ENCODE measurements at places on chromosomes 5 and 9.
A peak's percentile ranks its signal among the peaks of the same experiment; 100 is the strongest.

GRCh38 chr5:138068742-138069600, 14.9 kb upstream of the WNT8A start:
- DNase-seq: peak; percentile 94

GRCh38 chr9:78863531-78863930, 566.6 kb downstream of the PSAT1 start:
- no peak for DNase-seq

DNA sequence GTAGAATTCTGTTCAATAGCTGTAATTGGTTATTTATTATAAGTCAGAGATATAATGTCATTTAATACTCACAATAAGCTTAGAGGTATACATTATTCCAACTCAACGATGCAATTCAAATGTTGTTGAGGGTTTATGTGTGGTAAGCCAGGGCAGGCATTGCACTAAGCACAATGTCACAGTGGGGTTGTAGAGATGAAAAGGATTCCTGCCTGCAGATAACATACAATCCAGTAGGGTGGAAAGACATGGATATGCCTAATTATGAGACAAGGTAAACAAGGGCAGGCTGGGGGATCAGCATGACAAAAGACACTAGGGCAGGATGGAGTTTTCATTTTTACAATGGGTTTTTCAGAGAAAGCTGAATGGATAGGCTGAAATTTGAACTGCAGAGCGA, 98.7 kb upstream of the PALM2AKAP2 start:
- DNase-seq: no peak

GRCh38 chr9:115296831-115297565, 179.0 kb upstream of the TNC start:
- no peak for DNase-seq

DNA sequence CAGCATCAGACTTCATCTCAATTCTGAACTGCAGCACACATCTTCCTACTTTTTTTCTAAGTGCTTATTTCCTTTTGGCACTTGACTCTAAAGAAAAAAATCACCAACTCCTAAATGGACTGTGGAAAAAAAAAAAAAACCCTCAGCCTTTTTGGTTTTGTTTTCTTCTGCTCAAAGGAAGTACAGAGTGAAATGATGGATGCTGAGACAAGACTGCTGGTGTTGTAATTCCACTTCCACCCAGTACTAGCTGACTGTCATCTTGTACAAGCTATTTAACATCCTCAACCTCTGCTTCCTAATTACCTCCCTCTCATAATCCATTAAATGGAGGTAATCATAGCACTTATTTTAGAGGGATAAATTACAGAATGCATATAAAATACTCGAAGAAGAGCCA, 171.5 kb upstream of the GNA14 start:
- DNase-seq: no peak

DNA sequence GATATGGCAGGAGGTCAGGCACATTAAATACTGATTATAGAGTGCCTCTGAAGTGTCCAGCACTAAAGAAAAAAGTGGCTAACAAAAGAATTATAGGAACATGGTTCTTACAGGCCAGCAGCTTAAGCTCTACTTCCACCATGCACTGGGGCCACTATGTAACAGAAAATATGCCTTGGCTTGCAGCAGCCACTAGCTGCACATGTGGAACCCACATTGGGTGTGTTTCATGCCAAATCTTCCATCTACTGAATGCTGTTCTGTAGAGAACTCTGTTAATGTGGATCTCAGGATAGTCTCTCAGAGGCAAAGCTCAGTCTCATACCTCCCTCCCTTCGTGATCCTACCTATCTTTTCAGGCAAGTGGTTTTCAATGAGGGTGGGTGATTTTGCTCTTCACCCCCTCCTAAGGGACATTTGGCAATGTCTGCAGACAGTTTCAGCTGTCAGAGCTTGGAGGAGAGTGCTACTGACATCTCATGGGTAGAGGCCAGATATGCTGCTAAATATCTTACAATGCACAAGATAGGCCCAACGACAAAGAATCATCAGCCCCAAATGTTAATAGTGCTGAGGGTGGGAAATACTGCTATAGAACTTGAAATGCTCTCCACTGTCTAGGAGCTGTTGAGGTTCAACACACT, 218.9 kb downstream of the TARS1 start:
- no peak for DNase-seq

- no peak for DNase-seq
These were observed 55.4 kb downstream of the LHX2 start for GRCh38 chr9:124066783-124067577.

- no peak for DNase-seq
These were observed 2.1 kb upstream of the OGN start for GRCh38 chr9:92406477-92406876.

DNA sequence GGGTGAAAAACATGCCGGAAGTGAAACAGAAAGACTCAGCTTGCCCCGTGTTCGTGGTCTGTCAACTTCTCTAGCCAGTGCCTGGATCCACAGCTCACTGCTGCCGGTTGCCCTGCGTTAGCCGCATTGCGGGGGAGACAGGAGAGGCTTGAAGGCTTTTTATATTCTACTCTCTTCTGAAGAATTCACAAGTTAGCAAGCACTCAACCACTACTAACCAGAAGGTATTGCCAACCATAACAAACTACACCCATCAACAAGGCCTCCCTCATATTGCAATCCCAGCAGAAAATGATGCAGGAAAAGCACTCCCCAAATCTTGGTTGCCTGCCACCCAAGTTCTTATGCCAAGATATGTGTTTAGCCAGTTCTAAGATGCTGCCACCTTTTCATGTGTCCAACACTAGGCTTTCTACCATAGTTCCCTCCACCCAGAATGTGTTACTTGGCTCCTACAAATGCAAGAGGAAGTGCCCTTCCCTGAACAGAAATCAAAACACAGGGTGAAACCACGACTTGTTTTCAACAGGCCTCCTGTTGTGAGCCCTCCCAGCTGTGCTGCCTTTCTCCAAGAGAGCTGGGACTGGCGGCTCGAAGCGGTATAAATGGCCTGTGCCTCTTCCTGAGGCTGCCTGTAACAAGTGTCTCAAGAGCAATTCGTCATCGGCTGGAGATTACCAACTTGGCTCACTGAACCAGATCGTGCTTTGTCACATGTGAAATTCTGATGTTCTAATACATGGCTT, 129.0 kb downstream of the SNX18 start:
- peak; percentile 94 for DNase-seq

GRCh38 chr9:22582221-22582620, 135.6 kb downstream of the DMRTA1 start:
- DNase-seq: no peak

DNA sequence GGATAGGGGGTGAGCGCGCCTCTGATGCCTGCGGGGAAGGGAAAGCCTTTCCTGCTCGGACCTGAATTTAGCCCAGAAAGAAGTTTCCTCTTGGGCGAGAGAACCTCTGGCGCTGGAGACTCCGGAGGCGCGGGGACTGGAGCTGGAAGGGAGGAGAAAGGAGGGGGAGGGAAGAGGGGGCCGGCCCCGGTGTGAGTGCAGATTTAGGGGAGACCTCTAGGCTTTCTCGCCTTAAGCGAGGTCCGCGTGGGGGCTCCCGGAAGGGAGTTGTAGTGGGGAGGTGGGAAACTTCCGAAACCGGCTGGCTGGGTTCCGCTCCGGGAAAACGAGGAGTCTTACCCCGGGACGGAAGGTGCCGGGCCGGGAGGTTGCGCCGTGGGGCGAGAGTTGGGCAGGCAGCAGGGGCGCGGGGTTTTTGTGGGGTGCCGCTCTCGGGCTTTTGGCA, 1.3 kb downstream of the PCSK5 start:
- no peak for DNase-seq

DNA sequence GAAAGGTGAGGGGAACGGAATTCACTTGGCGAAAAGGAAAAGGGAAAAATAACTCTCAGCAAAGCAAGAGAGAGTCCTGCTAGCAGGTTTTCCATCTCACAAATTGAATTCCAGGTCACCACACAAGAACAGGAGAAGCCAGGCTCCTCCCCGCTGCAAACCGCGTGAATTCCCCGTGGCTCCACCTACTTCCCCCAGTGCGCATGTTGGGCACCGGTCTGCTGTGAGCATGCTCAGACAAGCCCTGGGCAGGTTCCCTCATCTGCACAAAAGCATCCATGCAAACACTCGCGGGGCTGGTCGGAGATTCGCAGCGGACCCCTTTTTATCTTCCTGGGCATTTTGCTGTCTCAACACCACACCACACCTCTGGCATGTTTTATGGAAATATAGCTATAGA, 58.5 kb upstream of the S1PR3 start:
- DNase-seq: peak; percentile 72

GRCh38 chr9:129880654-129881546, 45.6 kb downstream of the USP20 start:
- no peak for DNase-seq

GRCh38 chr5:12876541-12877298, 972.5 kb upstream of the CTNND2 start:
- DNase-seq: no peak

DNA sequence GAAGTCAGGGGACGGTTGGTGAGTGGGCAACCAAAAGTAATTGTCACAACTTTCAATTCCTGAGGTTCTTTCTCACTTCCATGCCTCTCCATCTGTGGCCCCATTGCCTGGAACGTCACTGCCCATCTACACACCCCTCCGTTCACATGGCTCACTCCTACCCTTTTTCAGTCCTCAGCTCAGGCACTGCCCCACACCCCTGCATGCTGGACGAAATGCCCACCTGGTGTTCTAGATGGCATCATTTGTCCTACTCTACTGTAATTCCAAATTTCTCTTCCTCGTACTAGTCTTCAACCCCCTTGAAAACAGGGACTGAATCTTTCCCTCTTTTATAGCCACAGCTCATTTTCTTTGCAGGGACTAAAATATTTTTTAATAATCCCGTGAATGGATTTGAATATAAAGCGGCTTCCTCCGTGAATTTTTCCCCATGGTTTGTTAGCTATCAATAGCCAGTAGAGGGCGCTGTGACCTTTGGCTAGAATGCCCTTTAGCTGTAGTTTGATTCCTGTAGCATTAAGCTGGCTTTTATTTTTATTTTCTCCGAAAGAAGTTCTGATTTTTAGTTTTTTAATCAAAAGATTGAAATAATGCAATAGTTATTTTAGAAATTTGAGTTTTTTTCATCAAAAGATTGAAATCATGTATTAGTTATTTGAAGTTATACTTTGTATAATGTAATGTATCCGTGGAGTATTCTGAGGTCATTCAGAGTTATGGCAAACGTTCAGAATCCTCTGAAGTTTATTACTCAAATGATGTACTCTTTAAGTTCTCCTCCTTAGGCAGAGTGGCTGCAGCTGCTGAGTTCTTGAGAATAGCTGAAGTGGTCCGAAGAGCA, 232.1 kb downstream of the SH3GL2 start:
- DNase-seq: no peak

DNA sequence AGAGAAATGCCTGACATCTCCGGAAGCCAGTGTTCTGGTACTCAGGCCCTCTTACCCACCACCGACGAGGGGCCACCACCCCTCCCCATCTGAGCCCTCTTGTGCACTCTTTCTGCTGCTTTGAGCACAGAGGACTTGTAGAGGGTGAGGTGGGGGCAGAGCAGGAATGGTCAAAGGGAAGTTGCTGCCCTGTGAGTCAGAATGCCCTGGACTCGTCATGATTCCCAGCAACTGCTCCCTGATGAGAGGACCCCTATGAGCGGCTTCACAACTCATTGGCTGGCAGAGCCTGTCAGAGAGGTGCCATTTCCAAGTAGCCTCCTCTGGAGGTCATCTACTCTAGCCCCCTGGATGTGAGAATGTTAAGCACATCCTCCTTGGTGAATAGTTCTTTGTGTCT, 845 bp downstream of the ECSCR start:
- no peak for DNase-seq

DNA sequence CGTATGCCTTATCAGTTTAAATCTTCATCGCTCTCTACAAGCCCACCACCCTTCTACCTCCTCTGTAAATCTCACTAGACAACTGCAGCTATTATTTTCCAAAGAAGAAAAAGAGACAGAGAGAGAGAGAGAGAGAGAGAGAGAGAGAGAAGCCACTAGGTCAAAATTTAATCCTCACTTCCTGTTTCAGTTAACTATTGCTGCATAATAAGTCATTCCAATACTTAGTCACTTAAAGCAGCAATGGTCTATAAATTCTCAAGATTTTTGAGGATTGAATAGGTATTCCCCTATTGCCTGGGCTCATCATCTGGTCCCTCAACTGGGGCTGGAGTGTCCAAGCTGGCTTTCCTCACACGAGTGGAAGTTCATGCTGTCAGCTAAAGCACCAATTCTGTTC, 68.8 kb downstream of the ITGA1 start:
- no peak for DNase-seq

All from esophagus muscularis mucosa (tissue), 4 donors.